ENCODE measurements at places on chromosomes 11 and 22.
A peak's percentile ranks its signal among the peaks of the same experiment; 100 is the strongest.

GRCh38 chr11:30023074-30023473, 6.2 kb upstream of the KCNA4 start:
- DNase-seq, result no peak

DNA sequence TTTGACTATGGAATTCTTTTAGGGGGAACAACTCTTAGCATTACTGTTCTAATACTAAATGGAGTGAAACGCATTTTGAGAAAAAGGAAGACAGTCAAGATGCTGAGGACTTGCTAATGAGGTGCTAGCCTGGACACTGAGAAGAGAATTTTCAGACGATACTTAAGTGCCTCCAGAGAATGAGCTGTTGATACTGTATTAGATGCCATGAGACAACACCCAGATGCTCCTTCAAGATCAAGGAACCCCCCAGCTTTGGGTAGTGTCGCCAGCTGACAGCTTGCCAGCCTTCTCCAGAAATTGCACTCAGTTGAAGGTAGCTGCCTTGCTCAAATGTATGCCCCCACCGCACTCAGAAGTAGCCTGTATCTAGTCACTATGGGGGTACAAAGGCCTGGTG, 52.5 kb upstream of the SLC36A4 start:
- no peak for DNase-seq

GRCh38 chr11:131685906-131686305, 315.5 kb downstream of the NTM start:
- DNase-seq, result no peak

- DNase-seq, result peak; percentile 63
Observed at GRCh38 chr11:86442420-86442819, 67.7 kb downstream of the CCDC81 start.

- no peak for DNase-seq
Observed at GRCh38 chr11:119850822-119851409, 121.9 kb upstream of the NECTIN1 start.

DNA sequence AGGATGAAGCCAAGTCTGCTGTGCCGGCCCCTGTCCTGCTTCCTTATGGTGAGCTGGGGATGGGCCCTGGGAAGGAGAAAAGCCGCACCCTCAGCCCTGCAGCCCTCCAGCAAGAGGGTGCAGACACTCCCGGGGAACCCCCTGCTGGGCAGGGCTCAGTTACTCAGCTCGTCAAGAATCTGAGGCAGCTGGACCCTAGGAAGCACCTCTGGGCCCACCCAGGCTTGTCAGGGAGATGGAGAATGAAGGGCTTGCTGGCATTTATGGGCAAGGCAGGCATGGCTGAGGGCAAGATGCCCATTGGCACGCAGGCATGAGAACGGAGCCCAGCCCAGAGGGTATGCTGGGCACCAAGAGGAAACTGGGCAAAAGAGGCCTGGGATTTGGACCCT, 12.9 kb downstream of the RELT start:
- no peak for DNase-seq

DNA sequence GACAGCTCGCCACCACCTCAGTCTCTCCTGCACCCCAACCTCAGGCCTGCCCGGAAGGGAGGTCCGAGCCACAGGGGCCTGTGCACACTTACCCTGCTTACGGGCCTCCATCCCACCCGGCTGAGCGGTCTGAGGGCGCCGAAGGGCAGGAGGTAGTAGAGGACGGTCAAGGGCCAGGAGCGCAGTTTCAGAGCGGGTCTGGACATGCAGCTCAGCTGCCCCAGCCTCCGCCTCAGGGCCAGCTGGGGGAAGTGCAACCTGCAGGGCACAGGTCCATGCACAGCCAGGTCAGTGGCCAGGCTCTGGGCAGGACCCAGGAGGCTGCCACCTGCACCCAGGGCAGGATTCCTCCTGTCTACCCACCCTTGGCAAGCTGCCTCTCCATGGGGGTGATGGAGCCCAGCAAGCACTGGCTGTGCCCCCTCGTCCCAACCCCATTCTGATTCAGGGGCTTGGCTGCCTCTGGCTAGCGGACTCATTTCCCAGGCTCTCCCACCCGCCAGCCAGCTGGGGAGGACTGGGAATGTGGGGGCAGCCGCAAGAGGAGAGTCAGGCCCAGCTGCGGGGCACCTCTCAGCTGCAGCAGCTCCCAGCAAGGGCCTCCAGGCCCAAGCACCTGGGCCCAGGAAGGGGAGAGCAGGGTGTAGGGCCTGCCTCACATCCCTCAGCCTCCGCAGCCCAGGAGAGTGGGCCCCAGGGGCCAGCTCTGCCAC, 38.3 kb downstream of the PISD start:
- no peak for DNase-seq

DNA sequence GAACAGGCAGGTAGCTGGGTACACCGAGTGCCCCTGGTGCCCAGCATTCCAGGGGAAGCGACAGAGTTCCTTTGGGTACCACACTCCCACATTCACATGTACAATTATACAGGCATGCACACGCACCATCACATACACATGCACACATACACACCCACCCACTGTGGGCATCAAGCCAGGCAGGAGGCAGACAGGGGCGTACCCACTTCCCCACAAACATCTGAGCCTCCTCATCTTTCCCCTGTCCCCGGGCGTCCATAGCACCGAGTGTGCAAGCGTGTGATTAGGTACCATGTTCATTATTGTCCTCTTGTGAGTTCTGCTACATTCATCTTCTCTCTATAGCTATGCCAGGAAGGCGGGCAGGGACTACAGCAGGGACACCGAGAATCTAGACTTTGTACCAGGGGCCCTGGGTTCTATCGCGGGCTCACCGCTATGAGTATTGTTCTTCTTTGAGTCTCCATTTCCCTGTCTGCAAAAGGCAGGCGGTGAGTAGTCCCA, 2.1 kb upstream of the CARD10 start:
- no peak for DNase-seq

- DNase-seq, result no peak
Observed at GRCh38 chr22:38030311-38031133, 26.7 kb upstream of the PICK1 start.

- no peak for DNase-seq
Observed at GRCh38 chr22:28977060-28977459, 84.6 kb downstream of the C22orf31 start.

DNA sequence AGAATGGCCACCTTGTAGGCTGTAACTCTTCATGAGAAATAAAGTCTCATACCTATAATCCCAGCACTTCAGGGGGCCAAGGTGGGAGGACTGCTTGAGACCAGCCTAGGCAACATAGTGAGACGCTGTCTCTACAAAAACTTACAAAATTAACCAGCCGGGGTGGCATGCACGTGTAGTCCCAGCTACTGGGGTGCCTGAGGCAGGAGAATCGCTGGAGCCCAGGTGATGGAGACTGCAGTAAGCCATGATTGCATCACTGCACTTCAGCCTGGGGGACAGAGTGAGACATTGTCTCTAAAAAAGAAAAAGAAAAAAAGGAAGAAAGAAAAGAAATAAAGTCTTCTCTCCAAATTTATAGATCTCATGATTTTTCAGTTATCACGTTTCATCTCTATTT, 4.2 kb upstream of the SLCO2B1 start:
- no peak for DNase-seq

DNA sequence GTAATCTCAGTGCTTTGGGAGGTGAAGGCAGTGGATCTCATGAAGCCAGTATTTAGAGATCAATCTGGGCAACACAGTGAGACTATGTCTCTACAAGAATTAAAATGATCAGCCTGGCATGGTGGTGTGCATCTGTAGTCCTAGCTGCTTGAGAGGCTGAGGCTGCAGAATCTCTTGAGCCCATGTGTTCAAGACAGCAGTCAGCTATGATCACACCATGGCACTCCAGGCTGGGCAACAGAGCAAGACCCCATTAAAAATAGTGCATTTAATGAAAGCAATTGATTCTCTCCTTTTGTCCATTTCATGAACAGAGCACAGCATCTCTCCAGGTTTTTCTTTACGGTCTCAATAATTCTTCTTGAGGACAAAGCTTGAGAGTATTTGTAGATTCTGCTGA, 11.3 kb upstream of the CARD16 start:
- no peak for DNase-seq

DNA sequence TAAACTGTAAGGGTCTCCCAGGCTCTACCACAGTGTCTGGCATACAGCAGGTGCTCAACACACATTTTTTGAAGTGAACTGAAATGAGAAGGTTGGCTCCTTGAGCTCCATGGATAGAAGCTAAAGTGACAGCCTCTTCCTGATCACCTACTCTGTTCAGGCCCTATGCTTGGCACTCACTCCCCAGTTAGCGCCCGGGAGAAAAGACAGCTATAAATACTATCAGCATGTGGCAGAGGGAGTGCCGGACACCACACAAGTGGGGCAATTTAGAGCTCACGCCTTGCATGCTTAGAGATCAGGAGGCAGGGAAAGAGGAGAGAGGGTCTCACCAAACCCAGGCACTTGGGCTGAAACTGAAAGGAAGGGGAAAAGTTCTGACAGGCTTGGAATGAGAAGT, 195.5 kb downstream of the BUD13 start:
- DNase-seq, result no peak

- no peak for DNase-seq
Observed at GRCh38 chr22:40434745-40435144, 64.4 kb downstream of the SGSM3 start.
